ENCODE measurements at places on chromosomes 16 and 17. TPM values are rescaled to one million over a fixed set of nuclear protein-coding genes. Genes with fewer than 3 reads are reported as not detected.

DNA sequence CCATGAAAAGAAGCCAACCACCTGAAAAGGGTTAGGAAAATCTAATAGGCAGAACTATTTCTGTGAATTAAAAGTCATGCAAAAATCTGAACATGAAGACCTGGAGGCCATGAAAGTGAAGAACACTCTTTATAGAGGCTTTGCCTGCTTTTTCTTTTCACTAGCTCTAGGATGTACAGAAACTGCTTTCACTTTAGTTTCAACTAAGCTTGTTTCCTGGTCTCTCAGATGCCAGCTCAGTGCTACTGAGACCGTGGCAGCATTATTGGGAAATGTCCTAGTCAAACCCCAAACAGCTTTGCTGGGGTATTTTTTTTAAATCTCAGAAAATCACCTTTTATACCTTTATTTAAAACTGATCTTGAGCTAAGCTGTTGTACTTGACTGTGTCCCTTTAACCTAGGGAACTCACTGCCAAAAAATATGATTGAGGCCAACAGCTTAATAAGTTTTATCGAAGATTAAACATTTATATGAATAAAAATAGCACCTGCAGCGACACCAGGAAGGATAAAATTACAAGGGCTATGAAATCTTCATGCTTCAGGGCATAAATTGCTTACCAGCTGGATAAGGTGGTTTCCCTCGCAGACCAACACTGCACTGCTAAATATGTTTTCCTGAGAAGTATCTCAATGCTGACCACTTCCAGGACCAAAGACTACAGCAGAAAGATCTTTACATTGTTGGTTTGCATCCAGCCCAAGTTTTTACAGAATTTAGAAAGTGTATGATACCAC is 621.8 kb upstream of the ZFHX3 start:
- no peak overlapping the region for H3K27ac ChIP-seq
- H3K36me3 ChIP-seq = no peaks in the 10 kb centered on the region
- no peak for DNase-seq
- no peaks in the 10 kb centered on the region for H3K27me3 ChIP-seq

- no peak for DNase-seq
- no peak overlapping the region for H3K27ac ChIP-seq
- no peaks in the 10 kb centered on the region for H3K4me1 ChIP-seq
- H3K4me3 ChIP-seq = no peak overlapping the region
These were observed 24.3 kb downstream of the KCNJ16 start for GRCh38 chr17:70099294-70099693.

GRCh38 chr16:57571098-57571497 is 28.7 kb downstream of the ADGRG5 start:
- no peak overlapping the region for H3K27ac ChIP-seq
- H3K4me1 ChIP-seq = peaks cover 7% of the 10 kb centered on the region
- no peak overlapping the region for H3K4me3 ChIP-seq
- no peak for DNase-seq

CD300E gene
- not detected for total RNA-seq

GRCh38 chr16:48126801-48127644 is 28.8 kb downstream of the ABCC12 start:
- no peaks in the 10 kb centered on the region for H3K36me3 ChIP-seq
- H3K27ac ChIP-seq = no peak overlapping the region
- no peak for DNase-seq
- H3K4me3 ChIP-seq = no peak overlapping the region
- peaks cover 25% of the 10 kb centered on the region for H3K4me1 ChIP-seq
- H3K27me3 ChIP-seq = peaks cover 19% of the 10 kb centered on the region

TMEM238L gene
- total RNA-seq = not detected

GRCh38 chr17:43834106-43834505 is 1.2 kb upstream of the MPP3 start:
- DNase-seq = no peak
- H3K27me3 ChIP-seq = peaks cover 23% of the 10 kb centered on the region
- no peak overlapping the region for H3K4me3 ChIP-seq
- no peak overlapping the region for H3K27ac ChIP-seq
- no peaks in the 10 kb centered on the region for H3K36me3 ChIP-seq

GRCh38 chr17:44200478-44201155 is 933 bp upstream of the ATXN7L3 start:
- no peak for DNase-seq
- peak overlapping the region; percentile 92 for H3K27ac ChIP-seq
- no peaks in the 10 kb centered on the region for H3K27me3 ChIP-seq

FOXL1 gene
- total RNA-seq = not detected

DNA sequence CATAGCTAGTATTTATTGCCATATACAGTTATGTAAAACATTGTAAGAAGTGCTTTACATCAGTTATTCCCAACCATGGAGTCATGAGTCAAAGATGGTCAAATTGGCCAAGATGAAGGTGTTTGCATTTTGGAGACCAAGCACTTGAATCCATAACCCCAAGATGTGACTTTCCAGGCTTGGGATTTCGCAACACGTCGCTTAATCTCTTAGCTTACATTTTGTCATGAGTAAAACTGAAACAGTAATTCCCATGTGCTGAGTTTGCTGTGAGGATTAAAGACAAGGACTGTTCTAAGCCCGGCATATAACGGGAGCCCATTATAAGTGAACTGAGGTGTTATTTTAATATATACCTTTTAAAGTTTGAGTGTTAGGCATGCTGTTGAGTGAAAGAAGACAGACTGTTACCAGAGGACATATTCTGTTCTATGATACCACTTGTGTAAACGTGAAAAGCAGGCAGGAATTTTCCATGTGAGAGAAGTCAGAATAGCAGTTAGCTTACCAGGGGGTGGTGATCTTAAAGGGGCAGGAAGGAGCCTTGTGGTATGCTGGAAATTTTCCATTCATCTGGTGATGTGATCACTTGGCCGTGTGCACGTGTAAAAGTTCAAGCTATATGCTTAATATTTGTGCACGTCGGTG is 484.9 kb downstream of the WWOX start:
- no peaks in the 10 kb centered on the region for H3K36me3 ChIP-seq
- DNase-seq = no peak
- no peak overlapping the region for H3K27ac ChIP-seq
- no peaks in the 10 kb centered on the region for H3K4me1 ChIP-seq
- no peaks in the 10 kb centered on the region for H3K27me3 ChIP-seq

DNA sequence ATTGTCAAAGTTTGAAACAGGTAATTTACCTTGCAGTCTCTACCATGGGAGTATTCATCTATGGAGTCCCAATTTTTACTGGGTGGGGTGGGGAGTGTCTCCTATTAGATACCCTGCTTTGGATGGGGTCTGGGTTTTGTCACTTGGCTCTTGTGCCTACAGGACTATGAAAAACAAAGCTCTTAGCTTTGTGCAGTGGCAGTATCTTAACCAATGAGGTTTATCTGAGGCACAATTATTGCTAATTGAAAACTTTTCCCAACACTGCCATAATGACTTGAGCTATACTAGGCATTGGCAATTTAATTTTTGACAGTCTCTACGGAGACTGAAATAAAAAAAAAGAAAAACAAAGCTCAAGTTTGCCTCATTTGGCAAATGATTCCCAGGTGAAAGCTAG is 3.8 kb upstream of the ZFP90 start:
- no peak overlapping the region for H3K27ac ChIP-seq
- peaks cover 13% of the 10 kb centered on the region for H3K4me1 ChIP-seq
- peaks cover 24% of the 10 kb centered on the region for H3K36me3 ChIP-seq

DNA sequence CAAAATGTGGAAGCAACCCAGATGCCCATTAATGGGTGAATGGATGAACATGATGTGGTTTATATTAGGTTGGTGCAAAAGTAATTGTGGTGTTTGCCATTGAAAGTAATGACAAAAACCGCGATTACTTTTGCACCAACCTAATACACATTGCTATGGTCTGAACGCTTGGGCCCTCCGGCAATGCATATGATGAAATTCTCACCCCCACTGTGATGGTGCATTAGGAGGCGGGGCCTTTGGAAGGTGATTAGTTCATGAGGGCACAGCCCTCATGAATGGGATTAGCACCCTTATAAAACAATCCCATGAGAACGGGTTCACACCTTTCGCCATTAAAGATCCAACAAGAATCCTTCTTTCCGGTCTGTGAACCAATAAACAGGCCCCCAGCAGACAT is 25.3 kb upstream of the PRM1 start:
- H3K27me3 ChIP-seq = no peaks in the 10 kb centered on the region
- peaks cover 24% of the 10 kb centered on the region for H3K4me1 ChIP-seq
- no peak overlapping the region for H3K27ac ChIP-seq
- no peak for DNase-seq
- no peak overlapping the region for H3K4me3 ChIP-seq

NR1D1 gene
- 6.7 TPM for total RNA-seq

DNA sequence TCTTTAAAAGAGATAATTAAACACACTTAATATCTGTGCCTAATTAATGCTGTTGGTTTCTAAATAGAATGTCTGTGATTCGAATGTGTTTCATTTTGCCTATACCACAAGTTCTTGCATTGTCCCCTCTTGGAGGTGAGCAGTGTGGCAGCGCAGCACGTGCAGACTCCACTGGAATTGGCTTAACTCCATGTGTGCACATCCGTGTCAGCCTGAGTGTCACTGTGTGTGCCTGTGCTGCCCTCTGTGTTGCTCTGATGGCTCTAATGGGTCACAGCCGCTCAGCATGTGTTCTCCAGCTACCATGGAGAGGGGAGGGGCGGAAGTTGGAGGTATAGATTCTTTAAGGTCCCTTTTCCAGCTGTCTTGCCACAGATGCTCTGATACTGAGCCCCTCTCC is 226.6 kb downstream of the SPECC1 start:
- H3K27ac ChIP-seq = no peak overlapping the region
- no peak for DNase-seq
- H3K4me3 ChIP-seq = no peak overlapping the region
- peaks cover 28% of the 10 kb centered on the region for H3K4me1 ChIP-seq
- H3K36me3 ChIP-seq = no peaks in the 10 kb centered on the region

- no peak overlapping the region for H3K4me3 ChIP-seq
- no peak overlapping the region for H3K27ac ChIP-seq
- H3K4me1 ChIP-seq = peaks cover 7% of the 10 kb centered on the region
These were observed 27.1 kb upstream of the DBNDD1 start for GRCh38 chr16:90046122-90046970.

GRCh38 chr16:31386157-31386984 is 6.8 kb upstream of the ITGAD start:
- H3K36me3 ChIP-seq = no peaks in the 10 kb centered on the region
- peak overlapping the region; percentile 72 for H3K27ac ChIP-seq
- DNase-seq = peak; percentile 49
- peaks cover 22% of the 10 kb centered on the region for H3K4me1 ChIP-seq
- peaks cover 21% of the 10 kb centered on the region for H3K27me3 ChIP-seq

GRCh38 chr16:1817276-1817589 is 9.4 kb downstream of the HAGH start:
- no peaks in the 10 kb centered on the region for H3K27me3 ChIP-seq
- no peak for DNase-seq
- peaks cover 8% of the 10 kb centered on the region for H3K4me1 ChIP-seq
- H3K36me3 ChIP-seq = peaks cover 11% of the 10 kb centered on the region

- peaks cover 8% of the 10 kb centered on the region for H3K36me3 ChIP-seq
- H3K4me3 ChIP-seq = no peak overlapping the region
- H3K4me1 ChIP-seq = peaks cover 8% of the 10 kb centered on the region
- DNase-seq = peak; percentile 25
These were observed 38.8 kb downstream of the IST1 start for GRCh38 chr16:71933913-71934695.

DNA sequence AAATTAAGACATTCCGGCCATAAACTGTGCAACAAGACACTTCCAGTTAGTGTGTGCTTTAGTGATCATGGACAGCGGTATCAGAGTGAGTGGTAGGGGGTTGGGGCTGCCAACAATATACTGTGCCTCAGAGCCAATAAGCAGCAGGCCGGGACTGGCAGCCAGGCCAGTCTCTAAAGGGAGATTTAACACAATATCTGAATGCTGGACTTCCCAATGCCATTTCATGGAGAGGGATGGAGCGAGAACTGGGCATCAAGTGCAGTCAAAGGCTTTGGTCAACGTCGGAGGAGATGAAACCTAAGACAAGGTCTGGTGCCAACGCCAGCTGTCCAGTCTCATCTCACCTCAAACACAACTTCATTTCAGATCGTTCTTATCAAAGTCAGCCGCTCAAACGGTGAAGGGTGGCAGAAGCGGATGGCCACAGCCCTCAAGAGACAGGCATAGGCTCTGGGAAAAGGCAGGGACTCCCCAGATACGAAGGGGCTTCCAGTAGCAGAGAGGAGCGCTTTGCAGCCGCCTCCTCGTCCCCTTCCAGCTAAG is 935 bp downstream of the USP32 start:
- H3K36me3 ChIP-seq = no peaks in the 10 kb centered on the region
- peak overlapping the region; percentile 97 for H3K27ac ChIP-seq
- peaks cover 46% of the 10 kb centered on the region for H3K4me1 ChIP-seq
- peak overlapping the region; percentile 93 for H3K4me3 ChIP-seq

KIFC3 gene
- 1.3 TPM for total RNA-seq

GRCh38 chr16:68806981-68807380 is 36.4 kb upstream of the TANGO6 start:
- no peak overlapping the region for H3K4me3 ChIP-seq
- peaks cover 3% of the 10 kb centered on the region for H3K27me3 ChIP-seq
- no peak for DNase-seq
- H3K27ac ChIP-seq = no peak overlapping the region

DNA sequence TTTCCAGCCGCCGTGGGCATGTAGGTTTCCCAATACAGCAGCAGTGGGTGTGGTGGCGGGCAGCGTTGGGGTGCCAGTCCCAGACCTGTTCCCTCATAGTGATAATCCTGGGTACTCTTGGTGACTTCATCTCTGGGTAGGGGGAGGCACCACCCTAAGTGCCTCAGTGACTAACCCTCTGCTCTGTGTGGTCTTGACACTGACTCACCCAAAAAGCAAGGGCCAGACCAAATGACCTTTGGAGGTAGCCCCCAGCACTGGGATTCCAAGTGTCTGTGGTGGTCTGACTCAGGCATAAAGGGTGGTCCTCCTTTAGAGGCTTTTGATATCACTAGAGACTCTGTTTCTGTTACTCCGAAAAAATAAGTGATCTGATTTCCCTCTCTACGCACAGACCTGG is 908 bp downstream of the CALB2 start:
- no peaks in the 10 kb centered on the region for H3K4me1 ChIP-seq
- no peak overlapping the region for H3K4me3 ChIP-seq
- no peak overlapping the region for H3K27ac ChIP-seq
- no peak for DNase-seq

DNA sequence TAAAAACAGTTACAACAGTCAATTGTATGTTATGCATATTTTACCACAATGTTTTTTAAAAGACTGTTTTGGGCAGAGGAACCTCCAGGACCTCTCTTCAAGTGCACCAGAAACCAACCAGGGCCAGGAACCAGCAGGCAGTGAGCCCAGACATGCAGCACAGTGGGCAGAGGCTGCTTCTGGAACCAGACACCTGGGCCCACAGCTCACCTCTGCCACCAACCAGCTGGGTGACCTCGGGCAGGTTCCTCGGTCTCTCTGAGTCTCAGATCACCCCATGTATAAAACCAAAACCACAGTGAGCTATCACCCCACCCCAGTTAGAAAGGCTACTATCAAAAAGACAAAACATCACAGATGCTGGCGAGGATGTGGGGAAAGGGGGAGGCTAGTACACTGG is 161.0 kb downstream of the C16orf95 start:
- no peak for DNase-seq
- H3K36me3 ChIP-seq = no peaks in the 10 kb centered on the region
- H3K27ac ChIP-seq = no peak overlapping the region
- H3K4me1 ChIP-seq = no peaks in the 10 kb centered on the region

SMG1 gene
- total RNA-seq = 91.8 TPM

Data from activated CD4-positive, alpha-beta memory T cell treated with anti-CD3 and anti-CD28 coated beads for 36 hours (primary cell).